ENCODE measurements at places on chromosomes 13 and 19. TPM values are rescaled to one million over a fixed set of nuclear protein-coding genes. Genes with fewer than 3 reads are reported as not detected.

Gene TNNT1
- polyA plus RNA-seq, result 1.3 TPM

Gene RABAC1
- polyA plus RNA-seq, result 224 TPM

Gene ATP4B
- not detected for polyA plus RNA-seq

Gene CGB8
- polyA plus RNA-seq, result not detected

Gene PEAK3
- polyA plus RNA-seq, result 0.10 TPM

Gene ATXN8OS
- polyA plus RNA-seq, result not detected

Gene KCNN4
- polyA plus RNA-seq, result 0.71 TPM

Gene PRODH2
- polyA plus RNA-seq, result not detected

Gene CRX
- polyA plus RNA-seq, result not detected

Gene SIGLEC8
- 0.05 TPM for polyA plus RNA-seq

Gene PRX
- 8.4 TPM for polyA plus RNA-seq

Gene ZNF99
- 0.08 TPM for polyA plus RNA-seq

Gene ELAVL3
- not detected for polyA plus RNA-seq

Gene CNN2
- polyA plus RNA-seq, result 159 TPM

Gene BRME1
- 2.8 TPM for polyA plus RNA-seq

Gene ZNF681
- polyA plus RNA-seq, result 1.5 TPM

Gene KANK2
- polyA plus RNA-seq, result 289 TPM

Gene REX1BD
- 89.2 TPM for polyA plus RNA-seq

Gene PTGIR
- 1.8 TPM for polyA plus RNA-seq

Gene NKG7
- polyA plus RNA-seq, result 4.4 TPM

Gene KLK2
- not detected for polyA plus RNA-seq

Gene IFNL1
- polyA plus RNA-seq, result not detected

Gene PIBF1
- polyA plus RNA-seq, result 9.8 TPM

Gene SOHLH2
- 0.62 TPM for polyA plus RNA-seq

Gene SLC25A42
- polyA plus RNA-seq, result 18.8 TPM

Gene SHISA7
- not detected for polyA plus RNA-seq

Gene SERPINE3
- polyA plus RNA-seq, result not detected

Gene IFNL4
- polyA plus RNA-seq, result not detected

Gene RGCC
- polyA plus RNA-seq, result 14.9 TPM

Gene CASP14
- not detected for polyA plus RNA-seq

Gene ZSWIM9
- polyA plus RNA-seq, result 7.5 TPM

Gene ATP1A3
- 0.02 TPM for polyA plus RNA-seq

Gene ZNF69
- 10.2 TPM for polyA plus RNA-seq

All from ovary (tissue), 10 donors.